ENCODE measurements at places on chromosomes 11 and 22. TPM values are rescaled to one million over a fixed set of nuclear protein-coding genes. Genes with fewer than 3 reads are reported as not detected.

GRCh38 chr11:118033443-118033842, 43.4 kb upstream of the TMPRSS4 start:
- DNase-seq, result no peak

DNA sequence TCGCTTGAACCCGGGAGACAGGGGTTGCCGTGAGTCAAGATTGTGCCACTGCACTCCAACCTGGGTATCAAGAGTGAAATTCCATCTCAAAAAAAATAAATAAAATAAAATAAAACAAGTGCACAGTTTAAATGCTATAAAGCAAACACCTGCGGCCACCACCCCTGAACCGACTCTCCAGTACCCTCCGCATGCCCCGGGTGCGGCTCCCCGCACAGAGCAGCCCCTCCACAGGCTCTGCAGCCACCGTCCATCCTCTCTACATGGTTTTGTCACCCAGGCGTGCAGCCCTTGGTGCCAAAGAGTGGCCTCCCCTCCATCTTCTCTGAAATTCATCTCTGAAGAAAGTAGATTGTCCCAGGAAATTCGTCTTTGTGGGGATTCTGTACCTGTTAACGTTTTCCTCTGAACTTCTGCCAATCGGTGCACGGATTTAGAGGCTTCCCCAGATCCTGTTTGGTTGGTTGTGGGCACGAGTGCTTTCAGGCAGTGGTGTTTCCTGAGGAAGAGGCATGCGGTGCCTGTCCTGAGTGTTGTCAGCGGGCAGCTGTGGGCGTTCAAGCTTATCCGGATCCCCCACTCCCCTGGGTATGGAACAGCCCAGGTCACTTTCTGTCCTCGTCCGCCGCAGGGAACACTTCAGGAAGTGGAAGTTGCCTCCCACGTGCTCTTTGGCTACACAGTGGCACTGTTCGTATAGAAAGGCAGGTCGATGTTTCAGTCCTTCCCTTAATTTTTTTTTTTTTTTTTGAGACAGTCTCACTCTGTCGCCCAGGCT, 4.1 kb downstream of the MIOX start:
- DNase-seq, result no peak

DNA sequence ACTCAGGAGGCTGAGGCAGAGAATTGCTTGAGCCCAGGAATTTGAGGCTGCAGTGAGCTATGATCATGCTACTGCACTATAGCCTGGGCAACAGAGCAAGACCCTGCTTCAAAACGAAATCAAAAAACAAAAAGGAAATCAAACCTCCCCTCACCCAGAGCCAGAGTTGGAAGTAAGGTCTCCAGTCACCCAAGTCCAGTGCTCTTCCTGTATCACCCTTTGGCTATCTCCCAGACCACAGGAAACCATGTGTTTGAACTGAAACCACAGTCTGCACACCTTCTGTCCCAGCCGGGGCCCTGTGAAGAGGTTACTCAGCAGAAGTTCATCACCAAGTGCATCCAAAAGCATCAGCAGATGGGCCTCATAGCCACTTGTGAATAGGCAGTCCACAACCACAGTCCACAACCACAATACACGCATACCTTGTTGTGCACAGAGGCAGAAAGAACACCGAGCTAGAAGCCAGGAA, 4.6 kb downstream of the MYH9 start:
- no peak for DNase-seq

DNA sequence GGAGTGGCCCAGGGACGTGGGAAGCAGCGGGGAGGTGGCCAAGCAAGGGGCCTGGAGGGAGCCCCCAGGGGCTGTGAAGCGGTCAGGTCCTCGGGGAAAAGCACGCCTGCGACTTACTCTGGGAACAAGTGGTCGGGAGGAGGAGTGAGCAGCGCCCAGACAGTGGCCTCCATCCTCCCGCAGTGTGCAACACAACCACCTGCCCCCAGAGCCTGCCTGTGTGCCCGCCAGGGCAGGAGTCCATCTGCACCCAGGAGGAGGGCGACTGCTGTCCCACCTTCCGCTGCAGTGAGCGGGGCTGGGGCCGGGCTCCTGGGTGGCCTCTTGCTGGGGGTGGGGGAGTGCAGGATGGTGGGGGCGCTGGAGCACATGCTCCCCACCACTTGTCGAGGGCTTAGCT, 35.0 kb downstream of the MUC5B start:
- DNase-seq, result no peak

- no peak for DNase-seq
These were observed 1642.2 kb downstream of the LRRC4C start for GRCh38 chr11:39817241-39817640.

DNA sequence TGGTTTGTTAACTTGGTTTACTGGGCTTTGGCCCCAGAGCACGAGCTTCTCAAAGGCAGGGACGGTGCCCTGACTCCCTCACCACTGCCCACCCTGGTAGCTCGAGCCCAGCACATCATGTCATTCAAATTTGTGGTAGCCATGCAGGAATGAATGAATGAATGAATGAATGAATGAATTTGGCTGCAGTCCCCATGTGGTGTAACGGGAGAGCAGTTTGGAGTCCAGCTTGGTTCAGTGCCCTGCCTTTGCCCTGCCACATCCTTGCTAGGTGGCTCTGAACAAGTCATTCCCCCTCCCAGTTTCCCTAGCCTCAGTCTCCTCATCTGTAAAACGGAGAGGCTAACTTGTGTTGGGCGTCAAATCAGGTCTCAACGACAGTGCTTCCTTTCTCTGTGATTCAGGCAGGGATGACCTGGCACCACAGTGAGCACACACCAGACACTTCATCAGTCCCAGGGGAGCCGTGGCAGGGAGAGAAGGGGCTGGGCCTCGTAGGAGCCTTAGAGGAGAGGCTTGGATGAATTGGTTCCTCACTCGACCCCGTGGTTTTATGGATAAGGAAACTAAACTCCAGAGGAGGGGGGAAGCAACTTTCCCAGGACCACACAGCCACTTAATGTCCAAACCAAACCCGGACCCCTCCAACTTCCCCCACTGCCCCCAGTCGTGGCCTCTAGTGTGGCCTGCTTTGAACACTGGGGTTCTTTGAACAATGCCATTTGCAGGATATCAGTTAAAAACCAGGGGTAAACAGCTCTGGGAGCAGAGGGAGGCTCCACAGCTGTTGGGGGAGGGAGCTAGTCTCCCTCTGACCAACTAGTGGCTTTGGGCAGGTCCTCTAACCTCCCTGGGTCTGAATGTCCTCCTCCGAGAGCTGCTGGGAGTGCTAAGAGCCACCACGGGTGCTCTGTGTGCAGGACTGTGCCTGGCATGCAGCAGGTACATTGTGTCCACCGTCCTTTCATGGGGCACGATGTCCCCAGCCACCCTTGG, 86.2 kb downstream of the CACNA1I start:
- DNase-seq, result no peak

Gene LRRC74B
- 0.45 TPM for total RNA-seq

Gene TMEM121B
- 15.5 TPM for total RNA-seq

Gene APOL2
- total RNA-seq, result 64.1 TPM

Gene KCNC1
- 3.0 TPM for total RNA-seq

Data from prostate gland (tissue), 2 donors.